Muscle of leg (tissue), 16 donors: ENCODE measurements at places on chromosomes 12 and 14. TPM values are rescaled to one million over a fixed set of nuclear protein-coding genes. Genes with fewer than 3 reads are reported as not detected.

Gene FAR2
- 10.2 TPM for total RNA-seq

DNA sequence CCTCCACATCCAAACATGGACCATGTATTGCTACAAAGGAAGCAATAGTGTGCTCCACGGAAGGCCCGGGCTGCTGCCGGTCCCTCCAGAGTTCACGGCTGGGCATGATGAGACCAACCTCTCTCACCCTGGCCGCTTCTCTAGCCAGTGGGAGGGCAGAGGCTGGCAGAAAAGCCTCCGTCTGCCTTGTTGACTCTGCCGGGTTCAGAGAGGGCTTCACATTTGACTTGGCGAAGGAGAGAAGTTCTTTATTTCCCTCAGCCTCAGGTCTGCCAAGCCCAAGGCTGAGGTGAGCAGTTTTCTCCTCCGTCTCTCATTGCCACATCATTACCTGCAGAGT lies 230.0 kb downstream of the ZFP36L1 start:
- H3K4me1 ChIP-seq, result peaks cover 58% of the 10 kb centered on the region
- H3K27ac ChIP-seq, result peak overlapping the region; percentile 74
- DNase-seq, result no peak
- H3K4me3 ChIP-seq, result no peak overlapping the region

DNA sequence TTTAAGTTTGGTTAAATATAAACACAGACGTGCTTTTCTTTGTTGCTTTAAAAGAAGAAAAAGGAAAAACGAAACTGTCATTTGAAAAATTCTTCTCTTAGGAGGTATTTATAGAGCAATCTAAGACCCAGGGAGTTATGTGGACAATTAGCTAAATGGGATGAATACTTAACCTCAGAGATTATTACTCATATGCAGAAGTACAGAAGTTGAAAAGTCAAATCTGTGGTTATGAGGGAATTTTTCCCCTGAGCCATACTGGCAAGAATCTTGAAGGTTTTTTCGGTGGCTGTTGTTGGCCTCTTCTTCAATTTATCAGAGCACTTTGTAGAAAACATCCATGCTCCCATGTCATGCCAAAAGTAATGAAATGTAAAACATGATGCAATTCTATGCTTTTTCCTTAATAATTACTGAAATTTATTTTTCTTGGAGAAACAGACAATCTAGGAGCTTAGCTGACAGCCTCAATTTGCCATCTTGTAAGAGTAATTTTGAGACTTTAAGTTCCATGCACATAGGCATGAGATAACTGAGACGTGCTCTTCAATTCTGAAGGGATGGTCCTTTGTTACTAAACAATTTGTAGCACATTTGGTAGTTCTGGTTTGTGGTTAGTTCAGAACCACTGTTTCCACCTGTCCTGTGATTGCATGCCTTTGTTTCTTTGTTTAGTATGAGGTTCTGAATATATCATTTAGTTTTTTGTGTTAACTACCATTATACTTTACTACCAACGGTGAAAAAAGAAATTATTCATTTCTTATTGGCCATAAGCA lies 126.6 kb downstream of the BCAT1 start:
- H3K36me3 ChIP-seq, result peaks cover 11% of the 10 kb centered on the region
- no peaks in the 10 kb centered on the region for H3K27me3 ChIP-seq
- no peak overlapping the region for H3K27ac ChIP-seq
- no peak for DNase-seq

Gene CARMIL3
- 0.27 TPM for total RNA-seq

GRCh38 chr12:115044073-115044472 lies 360.1 kb upstream of the TBX3 start:
- H3K4me3 ChIP-seq, result no peak overlapping the region
- H3K4me1 ChIP-seq, result peaks cover 2% of the 10 kb centered on the region
- no peak overlapping the region for H3K27ac ChIP-seq
- H3K27me3 ChIP-seq, result no peaks in the 10 kb centered on the region
- H3K36me3 ChIP-seq, result no peaks in the 10 kb centered on the region

GRCh38 chr12:76177821-76178220 lies 93.3 kb upstream of the NAP1L1 start:
- no peaks in the 10 kb centered on the region for H3K4me1 ChIP-seq
- no peaks in the 10 kb centered on the region for H3K36me3 ChIP-seq
- DNase-seq, result no peak

Gene LGALS3
- total RNA-seq, result 32.0 TPM

- H3K27me3 ChIP-seq, result no peaks in the 10 kb centered on the region
- no peak overlapping the region for H3K27ac ChIP-seq
- H3K4me3 ChIP-seq, result no peak overlapping the region
Measured at GRCh38 chr12:72012874-72013273, 74.2 kb downstream of the TPH2 start.

GRCh38 chr14:61700104-61700886 lies 5.0 kb downstream of the HIF1A start:
- no peak for DNase-seq
- H3K36me3 ChIP-seq, result no peaks in the 10 kb centered on the region
- H3K27ac ChIP-seq, result no peak overlapping the region
- no peaks in the 10 kb centered on the region for H3K4me1 ChIP-seq
- H3K4me3 ChIP-seq, result no peak overlapping the region

Gene HOXC6
- total RNA-seq, result 4.1 TPM

GRCh38 chr14:72614365-72614764 lies 279.5 kb downstream of the DPF3 start:
- no peak for DNase-seq
- no peak overlapping the region for H3K27ac ChIP-seq
- peaks cover 60% of the 10 kb centered on the region for H3K4me1 ChIP-seq
- H3K4me3 ChIP-seq, result no peak overlapping the region
- H3K36me3 ChIP-seq, result no peaks in the 10 kb centered on the region

DNA sequence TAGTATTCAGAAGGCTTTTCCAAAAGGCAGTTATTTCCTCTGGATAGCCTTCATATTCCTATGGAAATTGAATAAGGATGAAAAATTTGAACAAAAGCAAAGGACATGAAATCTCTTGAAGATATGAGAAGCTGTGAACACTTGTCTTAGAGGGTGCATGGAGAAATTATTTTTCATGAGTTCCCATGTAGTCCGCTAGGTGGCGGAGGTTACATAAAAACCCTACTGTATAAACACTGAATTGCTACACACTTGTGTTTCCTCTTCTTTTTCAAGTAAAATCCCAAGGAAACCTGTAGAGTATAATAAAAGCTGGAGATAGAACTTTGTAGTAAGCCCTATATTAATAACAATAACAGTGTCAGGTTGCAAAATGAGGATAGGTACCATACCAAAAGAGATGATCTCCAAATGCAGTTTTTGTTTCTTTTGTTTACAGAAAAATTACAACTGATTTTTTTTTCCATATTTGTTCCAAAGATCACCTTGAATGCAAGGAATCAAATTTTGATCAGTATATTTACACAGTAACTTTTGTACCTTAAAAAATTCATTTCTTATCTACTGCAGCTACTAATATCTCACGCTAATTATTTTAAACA lies 37.8 kb upstream of the OR4E1 start:
- no peak overlapping the region for H3K4me3 ChIP-seq
- DNase-seq, result peak; percentile 27
- H3K27ac ChIP-seq, result no peak overlapping the region
- H3K4me1 ChIP-seq, result no peaks in the 10 kb centered on the region
- H3K36me3 ChIP-seq, result no peaks in the 10 kb centered on the region
- H3K27me3 ChIP-seq, result no peaks in the 10 kb centered on the region

DNA sequence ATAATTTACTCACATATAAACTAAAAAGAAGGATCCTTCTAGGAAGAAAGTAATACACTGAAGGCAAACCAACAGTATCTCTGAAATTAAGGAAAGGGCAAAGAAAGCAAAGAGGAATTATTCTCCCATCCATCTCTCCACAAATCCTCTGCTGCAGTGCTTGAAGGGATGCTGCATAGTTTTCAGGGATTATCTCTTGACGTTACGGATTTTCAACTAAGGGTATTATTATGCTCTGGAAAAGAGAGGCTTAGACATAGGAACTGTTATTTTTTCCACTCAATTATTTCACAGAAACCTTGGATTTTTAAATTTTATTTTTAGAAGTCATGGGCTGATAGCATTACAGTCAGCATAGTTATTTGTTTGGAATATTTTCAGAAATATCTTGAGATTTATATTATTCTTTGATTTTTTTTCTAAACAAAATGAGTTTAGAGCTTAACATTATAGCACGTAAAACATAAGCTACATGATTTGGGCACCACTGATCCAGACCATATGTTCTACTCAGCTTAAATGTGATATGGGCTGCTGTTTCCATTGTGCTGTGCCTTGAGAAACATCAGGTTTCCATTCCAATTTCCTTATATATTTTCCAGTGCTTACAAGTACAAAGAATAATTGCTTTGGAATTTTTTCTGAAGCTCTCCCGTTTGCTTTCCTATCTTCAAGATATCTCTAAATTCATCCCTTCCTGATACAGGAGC lies 57.9 kb upstream of the DCN start:
- peak overlapping the region; percentile 63 for H3K27ac ChIP-seq
- H3K4me3 ChIP-seq, result no peak overlapping the region
- H3K27me3 ChIP-seq, result no peaks in the 10 kb centered on the region
- H3K4me1 ChIP-seq, result no peaks in the 10 kb centered on the region
- no peaks in the 10 kb centered on the region for H3K36me3 ChIP-seq

- no peak for DNase-seq
- H3K4me3 ChIP-seq, result no peak overlapping the region
- peak overlapping the region; percentile 66 for H3K27ac ChIP-seq
- H3K4me1 ChIP-seq, result peaks cover 42% of the 10 kb centered on the region
- H3K27me3 ChIP-seq, result no peaks in the 10 kb centered on the region
Measured at GRCh38 chr12:47753021-47754001, 5.4 kb downstream of the RAPGEF3 start.

GRCh38 chr12:67434671-67435370 lies 165.7 kb downstream of the CAND1 start:
- H3K4me3 ChIP-seq, result no peak overlapping the region
- no peak overlapping the region for H3K27ac ChIP-seq
- no peaks in the 10 kb centered on the region for H3K27me3 ChIP-seq
- DNase-seq, result no peak
- no peaks in the 10 kb centered on the region for H3K36me3 ChIP-seq

DNA sequence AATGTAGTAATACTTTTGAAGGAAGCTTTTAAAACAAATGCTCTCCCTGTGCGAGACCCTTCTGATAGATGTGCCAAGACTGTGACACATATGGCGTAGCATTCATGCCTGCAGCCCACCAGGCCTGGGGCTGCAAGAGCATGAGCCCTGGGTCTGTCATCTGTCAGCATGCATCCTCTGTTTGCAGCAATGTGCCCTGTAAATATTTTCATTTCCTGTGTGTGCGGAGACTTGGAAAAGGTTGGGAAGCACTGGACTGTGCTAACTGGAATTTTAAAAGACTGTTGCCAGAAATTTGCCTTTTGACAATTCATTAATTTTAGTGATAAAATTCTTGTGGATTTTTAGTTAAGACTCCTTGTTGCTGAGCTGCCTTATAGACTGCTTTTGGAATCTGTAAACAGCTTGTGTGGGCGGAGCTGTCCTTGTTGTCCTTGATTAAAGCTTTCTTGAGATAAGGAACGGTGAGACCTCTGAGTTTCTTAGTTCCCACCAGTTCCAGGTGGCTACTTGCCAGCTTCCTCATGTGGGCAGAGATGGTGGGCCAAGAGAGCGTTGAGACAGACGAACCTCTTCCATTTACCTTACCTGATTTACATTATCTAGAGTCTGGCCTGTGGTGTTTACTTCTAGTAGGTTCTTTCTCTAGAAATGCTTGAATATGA lies 23.4 kb downstream of the MARK3 start:
- DNase-seq, result no peak
- H3K4me1 ChIP-seq, result no peaks in the 10 kb centered on the region
- no peak overlapping the region for H3K4me3 ChIP-seq
- H3K36me3 ChIP-seq, result peaks cover 20% of the 10 kb centered on the region
- H3K27ac ChIP-seq, result no peak overlapping the region

DNA sequence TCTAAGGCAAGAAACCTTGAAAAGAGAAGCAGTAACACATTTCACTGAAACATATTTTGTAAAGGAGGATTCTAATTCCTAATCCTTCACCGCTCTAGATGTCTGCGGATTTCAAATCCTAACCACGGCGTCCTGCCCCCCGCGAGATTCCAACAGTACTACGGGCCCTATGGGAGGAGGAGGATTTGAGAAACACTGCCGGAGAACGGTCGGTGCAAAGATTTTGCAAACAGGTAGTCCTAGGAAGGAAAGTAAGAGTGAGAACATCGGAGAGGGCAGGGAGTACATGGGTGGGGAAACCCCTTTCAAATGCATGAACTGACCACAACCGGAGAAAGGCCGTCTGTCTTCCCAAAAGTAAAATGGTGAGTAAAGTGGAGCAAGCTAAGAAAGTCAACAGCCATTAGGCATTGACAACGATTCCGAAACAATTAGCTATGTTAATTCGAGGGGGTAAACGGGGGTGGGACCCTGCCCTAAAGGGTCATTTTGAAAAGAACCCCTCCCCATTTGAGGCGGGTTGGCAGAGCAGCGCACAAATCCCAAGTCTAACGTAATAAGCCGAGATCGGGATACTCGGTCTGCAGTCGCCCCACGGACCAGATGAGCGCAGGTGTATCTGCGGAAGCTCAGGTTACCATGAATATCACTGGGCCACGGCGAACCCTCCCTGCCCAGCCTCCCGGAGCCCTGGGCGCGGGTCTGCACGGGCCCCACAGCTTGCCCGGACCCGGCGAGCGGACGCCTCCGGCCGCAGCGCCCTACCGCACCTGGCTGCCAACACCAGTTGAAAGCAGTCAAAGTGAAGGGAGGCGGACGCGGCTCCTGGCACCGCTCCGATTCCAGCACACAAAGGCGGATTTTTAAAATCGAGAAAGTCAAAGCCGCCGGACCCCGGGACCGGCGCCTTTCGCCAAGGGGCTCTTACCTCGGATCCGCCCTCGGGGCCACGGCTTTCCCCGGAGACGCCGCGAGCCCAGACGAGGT lies 662 bp downstream of the EPS8 start:
- peaks cover 6% of the 10 kb centered on the region for H3K27me3 ChIP-seq
- H3K4me1 ChIP-seq, result peaks cover 6% of the 10 kb centered on the region
- DNase-seq, result peak; percentile 73
- peak overlapping the region; percentile 66 for H3K4me3 ChIP-seq
- no peaks in the 10 kb centered on the region for H3K36me3 ChIP-seq

GRCh38 chr14:55102141-55102621 lies 26.9 kb upstream of the LGALS3 start:
- H3K36me3 ChIP-seq, result no peaks in the 10 kb centered on the region
- H3K4me3 ChIP-seq, result no peak overlapping the region
- H3K27ac ChIP-seq, result peak overlapping the region; percentile 91
- peaks cover 30% of the 10 kb centered on the region for H3K4me1 ChIP-seq
- H3K27me3 ChIP-seq, result no peaks in the 10 kb centered on the region

GRCh38 chr14:51432302-51432948 lies 192.4 kb downstream of the TMX1 start:
- H3K36me3 ChIP-seq, result no peaks in the 10 kb centered on the region
- DNase-seq, result no peak
- no peak overlapping the region for H3K27ac ChIP-seq
- no peaks in the 10 kb centered on the region for H3K27me3 ChIP-seq
